ENCODE measurements at places on chromosomes 7 and 10.
A peak's percentile ranks its signal among the peaks of the same experiment; 100 is the strongest.

GRCh38 chr10:117754770-117755658 is 212.5 kb downstream of the EMX2 start:
- no peak for DNase-seq

- no peak for DNase-seq
Observed at GRCh38 chr10:108911814-108912541, 1011.3 kb downstream of the XPNPEP1 start.

- DNase-seq, result peak; percentile 81
Observed at GRCh38 chr10:100562008-100562672, 26.4 kb downstream of the HIF1AN start.

GRCh38 chr10:51879238-51879637 is 179.8 kb upstream of the CSTF2T start:
- DNase-seq, result no peak

DNA sequence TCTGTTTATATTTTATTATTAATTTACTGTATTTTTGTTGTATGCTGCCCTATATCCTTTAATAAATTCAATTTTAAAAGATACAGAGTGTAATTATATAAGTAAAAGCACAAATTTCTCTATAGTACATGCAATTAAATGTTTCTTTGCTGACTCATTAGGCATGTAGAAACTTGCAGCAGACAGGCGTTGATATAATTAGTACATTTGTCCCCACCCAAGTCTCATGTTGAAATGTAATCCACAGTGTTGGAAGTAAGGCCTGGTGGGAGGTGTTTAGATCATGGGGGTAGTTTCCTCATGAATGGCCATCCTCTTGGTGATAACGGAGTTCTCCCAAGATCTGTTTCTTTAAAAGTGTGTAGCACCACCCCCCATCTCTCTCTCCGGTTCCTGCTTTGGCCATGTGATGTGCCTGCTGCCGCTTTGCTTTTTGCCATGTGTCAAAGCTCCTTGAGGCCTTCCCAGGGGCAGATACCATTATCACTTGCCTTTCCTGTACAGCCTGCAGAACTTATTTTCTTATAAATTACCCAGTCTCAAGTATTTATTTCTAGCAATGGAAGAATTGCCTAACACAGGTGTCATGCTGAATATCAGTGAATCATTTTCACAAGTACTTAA is 63.7 kb downstream of the TSPAN12 start:
- DNase-seq, result no peak

DNA sequence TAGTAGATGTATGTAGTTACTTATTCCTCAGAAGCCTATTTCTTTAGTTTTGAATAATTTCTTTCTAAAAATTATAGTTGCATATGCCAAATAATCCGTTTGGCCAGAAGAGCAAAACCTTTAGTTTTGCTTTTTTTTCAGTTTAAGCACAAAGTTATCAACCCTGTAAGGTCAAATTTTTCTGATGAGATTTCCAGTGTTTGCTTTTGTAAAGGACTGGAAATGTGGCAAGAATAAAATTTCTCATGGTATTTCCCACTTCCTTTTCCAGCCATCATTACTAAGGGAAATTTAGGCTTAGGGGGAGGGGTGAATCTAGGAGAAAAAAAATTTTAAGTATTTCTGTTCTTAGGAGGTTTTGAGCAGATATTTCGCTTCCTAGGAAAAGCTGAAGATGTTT is 7.6 kb downstream of the CALD1 start:
- DNase-seq, result no peak

DNA sequence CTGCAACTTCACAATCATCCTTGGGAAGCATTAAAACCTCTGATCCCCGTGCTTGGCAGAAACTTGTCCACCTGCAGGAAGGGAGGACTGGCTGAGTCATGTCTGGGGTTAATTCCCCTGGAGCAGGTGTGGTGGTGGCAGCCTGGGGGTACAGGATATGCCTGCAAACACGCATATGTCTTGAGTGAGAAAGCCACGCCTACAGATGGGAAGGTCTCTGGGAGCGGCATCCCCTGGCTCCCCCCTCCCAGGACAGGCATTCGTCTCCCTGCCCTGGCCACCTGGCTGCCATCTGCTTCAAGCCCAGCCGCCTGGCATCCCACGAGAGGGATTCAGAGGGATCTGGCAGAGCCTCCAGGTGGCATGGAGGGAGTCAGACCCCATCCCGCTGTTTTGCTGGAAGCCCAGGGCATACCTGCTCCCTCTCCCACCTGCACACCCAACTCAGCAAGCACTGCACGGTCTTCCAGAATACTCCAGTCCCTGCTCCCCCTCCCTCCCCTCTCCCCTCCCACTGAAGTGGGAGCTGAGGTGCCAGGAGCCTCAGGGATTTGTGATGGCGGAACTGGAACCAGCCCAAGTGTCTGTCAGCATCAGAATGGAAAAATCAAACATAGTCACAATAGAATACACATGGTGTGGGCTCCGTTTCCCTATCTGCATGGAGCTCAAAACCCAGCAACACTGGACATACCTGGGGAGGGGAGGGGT is 61.0 kb downstream of the CAMK2B start:
- DNase-seq, result no peak

- DNase-seq, result no peak
Observed at GRCh38 chr7:94451187-94451586, 56.5 kb downstream of the COL1A2 start.

DNA sequence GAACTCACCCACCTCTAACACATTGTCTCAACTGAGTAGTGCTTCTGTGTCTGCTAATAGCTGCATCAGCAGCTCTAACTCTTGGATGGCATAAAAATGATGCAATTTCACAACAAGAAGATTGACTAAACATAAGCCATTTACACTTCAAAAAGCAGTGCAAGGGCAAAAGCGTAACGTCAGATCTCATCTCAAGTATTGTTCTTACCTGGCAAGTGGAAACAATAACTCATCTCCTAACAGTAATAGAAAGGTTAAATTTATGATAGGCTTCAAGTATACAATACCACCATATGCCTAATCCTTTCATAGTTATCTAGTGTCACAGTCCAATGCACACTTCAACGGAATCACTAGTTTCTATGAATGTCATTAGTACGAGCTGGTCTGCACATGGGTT is 14.8 kb downstream of the TPK1 start:
- DNase-seq, result no peak

- DNase-seq, result peak; percentile 64
Observed at GRCh38 chr10:73413108-73413527, 740 bp downstream of the ANXA7 start.

DNA sequence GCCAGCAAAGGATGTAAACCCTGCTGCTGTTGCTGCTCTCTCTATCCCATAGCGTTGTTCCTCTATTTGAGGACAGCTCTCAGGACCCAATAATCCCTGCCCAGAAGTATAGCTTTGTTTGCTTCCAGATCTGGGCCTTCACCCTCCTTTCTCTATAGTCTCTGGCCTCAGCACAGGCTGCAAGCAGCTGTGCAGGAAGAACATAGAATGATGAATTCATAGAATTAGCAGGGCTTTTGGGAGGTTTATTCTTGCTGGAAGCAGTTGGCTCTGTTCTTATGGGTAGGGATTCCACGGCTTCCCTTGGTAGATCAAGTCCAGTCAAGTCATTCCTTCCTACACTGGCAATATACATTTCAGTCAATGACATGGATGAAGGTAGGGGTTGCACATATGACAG is 354.7 kb downstream of the HPSE2 start:
- no peak for DNase-seq

- no peak for DNase-seq
Observed at GRCh38 chr7:52475001-52475582, 560.3 kb upstream of the POM121L12 start.

DNA sequence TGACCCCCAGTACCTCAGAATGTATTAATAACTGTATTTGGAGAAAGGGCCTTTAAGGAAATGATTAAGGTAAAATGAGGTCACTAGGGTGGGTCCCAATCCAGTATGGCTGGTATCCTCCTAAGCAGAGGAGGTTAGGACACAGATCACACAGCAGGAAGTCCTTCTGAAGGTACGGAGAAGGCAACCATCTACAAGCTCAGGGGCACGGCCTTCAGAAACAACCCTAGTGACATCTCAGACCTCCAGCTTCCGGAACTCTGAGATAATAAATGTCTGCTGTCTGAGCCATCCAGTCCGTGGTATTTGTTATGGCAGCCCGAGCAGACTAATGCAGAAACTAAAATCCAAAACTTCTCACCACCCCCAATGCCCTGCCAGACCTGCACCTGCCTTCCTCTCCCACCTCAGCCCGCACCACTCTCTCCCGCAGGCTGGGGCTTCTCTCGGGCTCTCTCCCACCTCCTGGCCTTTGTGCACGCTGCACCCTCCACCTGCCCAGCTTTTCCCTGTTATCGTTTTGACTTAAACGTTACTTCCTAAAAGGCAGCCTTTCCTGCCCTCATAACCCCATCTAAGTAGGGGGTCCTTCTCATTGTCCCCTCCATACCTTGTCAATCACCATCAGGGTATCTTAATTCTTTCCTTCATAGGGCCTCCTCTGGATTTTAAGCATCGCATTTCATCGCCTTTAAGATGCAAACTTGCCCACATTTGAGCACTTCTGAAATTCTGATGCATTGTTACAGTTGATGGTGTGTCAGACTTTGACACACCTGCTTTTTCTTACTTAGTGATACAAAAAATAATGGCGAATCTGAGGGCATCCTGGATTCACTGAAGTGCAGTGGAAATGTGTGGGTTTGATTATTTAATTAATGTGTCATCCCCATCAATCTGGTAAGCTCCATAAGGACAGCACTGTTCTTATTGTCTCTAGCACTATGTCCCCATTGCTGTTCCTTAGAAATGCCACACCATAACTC is 32.2 kb upstream of the AQP1 start:
- no peak for DNase-seq

DNA sequence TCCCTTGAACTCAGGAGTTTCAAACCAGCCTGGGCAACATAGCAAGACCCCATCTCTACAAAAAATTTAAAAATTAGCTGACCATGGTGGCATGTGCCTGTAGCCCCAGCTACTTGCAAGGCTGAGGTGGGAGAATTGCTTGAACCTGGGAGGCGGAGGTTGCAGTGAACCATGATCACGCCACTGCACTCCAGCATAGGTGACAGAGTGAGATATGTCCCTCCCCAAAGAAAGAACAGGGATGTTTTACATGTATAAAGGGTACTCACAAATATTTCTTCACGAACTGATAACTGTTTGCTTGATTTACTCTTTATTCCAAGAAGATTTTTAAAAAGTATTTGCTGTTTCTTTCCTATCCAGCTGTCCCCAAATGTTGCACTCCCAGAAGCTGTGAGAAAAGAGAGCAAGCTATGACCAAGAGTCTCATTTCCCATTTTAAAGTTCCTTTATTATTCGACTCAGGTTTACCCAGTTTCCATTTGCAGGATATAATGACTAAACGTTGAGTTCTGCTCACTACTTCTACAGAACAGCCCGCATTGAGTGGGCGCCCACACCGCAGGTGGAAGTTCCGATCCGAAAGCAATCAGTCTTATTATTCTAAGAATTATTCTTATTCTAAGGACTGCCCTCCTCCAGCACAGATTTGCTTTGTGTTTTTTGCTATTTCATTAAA is 90.7 kb downstream of the APBB1IP start:
- no peak for DNase-seq

DNA sequence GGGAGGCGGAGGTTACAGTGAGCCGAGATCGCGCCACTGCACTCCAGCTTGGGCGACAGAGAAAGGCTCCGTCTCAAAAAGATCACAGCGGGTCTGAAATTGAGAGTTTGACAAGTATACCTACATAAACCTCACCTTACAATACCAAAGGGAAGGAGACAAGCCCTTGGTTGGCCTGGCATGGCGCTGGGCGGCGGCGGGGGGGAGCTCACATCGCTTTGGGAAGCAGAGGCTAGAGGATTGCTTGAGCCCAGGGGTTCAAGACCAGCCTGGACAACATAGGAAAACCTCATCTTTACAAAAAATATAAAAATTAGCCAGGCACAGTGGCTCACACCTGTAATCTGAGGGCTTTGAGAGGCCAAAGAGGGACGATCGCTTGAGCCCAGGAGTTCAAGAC is 1.1 kb upstream of the ARPC1A start:
- no peak for DNase-seq

GRCh38 chr10:57867241-57867640 is 400.5 kb downstream of the IPMK start:
- DNase-seq, result no peak

- no peak for DNase-seq
Observed at GRCh38 chr10:27536437-27536836, 32.3 kb downstream of the RAB18 start.

GRCh38 chr7:132580717-132581285 is 4.5 kb upstream of the PLXNA4 start:
- DNase-seq, result peak; percentile 73

DNA sequence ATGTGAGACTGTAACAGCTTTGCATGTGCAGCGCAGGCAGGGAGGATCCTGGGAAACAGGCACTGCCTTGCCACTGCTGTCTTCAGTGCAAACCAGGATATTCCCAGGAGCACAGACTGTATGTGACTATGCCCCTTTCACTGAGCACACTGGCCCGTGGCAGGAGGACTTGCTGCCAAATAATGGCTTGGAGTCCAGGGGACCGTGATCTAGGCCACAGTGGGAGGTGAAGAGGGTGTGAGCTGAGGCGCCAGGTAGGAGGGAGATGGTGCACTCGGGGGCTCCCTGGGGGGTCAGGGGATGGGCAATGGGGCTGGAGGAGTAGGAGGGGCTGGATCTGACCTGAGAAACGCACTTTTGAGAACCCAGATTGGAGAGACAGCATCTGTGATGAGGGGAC is 193.4 kb upstream of the ZNF32 start:
- no peak for DNase-seq

Data from CD4-positive, alpha-beta T cell treated with Interleukin-4 for 1 hour (primary cell).